BJ (cell line): ENCODE measurements at places on chromosomes 12 and 14. TPM values are rescaled to one million over a fixed set of nuclear protein-coding genes. Genes with fewer than 3 reads are reported as not detected.

- DNase-seq = no peak
Observed at GRCh38 chr14:102848830-102849525, 71.7 kb downstream of the TRAF3 start.

DNA sequence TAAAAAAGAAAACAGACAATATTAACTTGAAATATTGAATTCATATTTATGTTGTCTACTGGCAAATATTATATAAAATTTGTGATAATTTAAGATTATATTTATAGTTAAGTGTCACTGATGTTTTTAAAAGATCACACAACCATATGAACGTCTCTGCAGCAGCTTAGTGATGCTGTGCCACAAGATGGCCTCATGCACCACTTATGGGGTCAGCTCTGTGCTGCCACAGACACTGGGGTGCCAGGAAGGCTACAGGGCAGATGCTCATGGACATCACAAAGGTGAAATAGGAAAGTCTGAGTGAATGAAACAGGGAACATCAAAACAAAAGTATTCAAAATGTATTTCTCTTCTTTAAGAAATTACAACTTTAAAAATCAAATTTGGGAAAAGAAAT, 13.1 kb downstream of the ATXN3 start:
- DNase-seq = no peak

DNA sequence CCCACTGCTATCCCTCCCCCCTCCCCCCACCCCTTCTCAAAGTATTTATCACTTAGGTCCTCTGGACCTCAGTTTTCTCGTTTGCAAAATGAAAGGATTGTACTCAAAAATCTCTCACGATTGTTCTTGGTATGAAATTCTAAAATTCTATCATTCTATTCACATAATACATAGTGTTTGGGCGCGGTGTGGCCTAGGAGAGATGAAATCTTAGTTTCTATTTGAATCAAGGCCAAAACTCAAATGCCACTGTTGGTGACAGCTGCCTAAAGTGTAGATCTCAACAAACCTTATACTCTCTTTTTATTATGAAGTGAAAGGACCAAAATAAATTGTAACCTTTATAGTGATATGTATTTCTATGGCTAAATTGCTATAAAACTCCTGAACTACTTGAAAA, 23.7 kb upstream of the YAF2 start:
- no peak for DNase-seq

- no peak for DNase-seq
Observed at GRCh38 chr14:65704850-65705249, 292.3 kb downstream of the FUT8 start.

Gene NAA30
- 7.0 and 11.7 TPM in 2 replicates for polyA plus RNA-seq

Gene CNTN1
- polyA plus RNA-seq = 0.11 and 0.40 TPM in 2 replicates

Gene COCH
- polyA plus RNA-seq = 0.10 and 0.18 TPM in 2 replicates

- no peak for DNase-seq
Observed at GRCh38 chr14:78667141-78667540, 497.0 kb downstream of the NRXN3 start.

Gene TRAFD1
- polyA plus RNA-seq = 23.7 and 24.0 TPM in 2 replicates

DNA sequence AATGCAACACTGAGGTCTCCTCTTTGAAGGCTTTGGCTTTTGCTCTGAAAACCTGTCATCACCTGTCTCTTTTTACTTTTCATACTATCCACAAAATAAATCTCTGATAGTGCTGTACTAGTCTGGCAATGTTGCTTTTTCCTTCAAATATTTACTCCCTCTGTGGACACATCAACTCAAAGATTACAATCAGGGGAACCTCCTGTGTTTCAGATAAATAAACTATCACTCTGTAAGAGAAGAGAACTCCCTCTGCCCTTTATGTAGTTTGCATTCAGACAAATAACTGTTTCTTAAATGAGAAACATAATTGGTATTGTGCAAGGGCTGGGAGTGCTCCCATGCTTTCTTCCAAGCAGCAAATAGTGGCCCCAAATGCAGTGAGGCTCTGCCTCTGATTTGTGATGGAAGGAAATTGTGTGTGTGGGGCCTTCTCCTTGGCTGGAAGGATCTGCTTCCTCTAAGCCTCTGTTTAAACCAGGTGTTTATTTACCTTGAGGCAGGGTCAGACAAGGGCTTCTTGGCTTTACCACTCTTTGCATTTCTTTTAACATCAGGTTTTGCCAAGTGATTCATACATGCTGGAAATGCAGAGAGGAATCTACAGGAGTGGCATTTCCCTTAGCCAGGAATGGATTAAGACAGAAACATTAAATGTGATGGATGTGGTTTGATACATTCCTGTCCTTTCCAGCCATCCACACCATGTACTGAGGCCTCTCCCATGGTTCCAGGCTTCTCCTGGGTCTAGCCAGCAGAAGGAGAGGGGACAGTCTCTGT, 69.0 kb downstream of the AKAP6 start:
- peak; percentile 40 for DNase-seq

DNA sequence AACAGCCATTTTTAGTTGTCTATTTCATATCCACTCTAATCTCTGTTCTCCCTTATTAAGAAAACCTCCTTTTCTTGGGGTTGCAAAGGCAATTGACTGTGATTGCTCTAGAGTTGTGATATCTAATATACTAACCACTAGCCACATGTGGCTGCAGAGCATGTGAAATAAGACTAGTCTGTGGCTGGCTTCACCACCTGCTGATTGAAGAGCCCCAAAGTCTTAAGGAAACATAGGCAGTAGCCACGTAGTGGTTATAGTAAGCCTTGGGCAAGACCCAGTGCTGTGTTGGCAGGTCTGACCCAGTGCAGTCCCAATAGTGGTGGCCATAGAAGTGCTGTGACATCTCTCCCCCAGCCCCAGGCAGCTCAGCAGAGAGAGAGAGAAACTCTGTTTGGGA, 28.4 kb upstream of the ATP2B1 start:
- DNase-seq = no peak

GRCh38 chr12:52455821-52456220, 3.9 kb upstream of the KRT6B start:
- no peak for DNase-seq

- peak; percentile 93 for DNase-seq
Observed at GRCh38 chr14:55103005-55103640, 25.9 kb upstream of the LGALS3 start.

GRCh38 chr14:25846246-25846645, 751.6 kb downstream of the NOVA1 start:
- DNase-seq = no peak

DNA sequence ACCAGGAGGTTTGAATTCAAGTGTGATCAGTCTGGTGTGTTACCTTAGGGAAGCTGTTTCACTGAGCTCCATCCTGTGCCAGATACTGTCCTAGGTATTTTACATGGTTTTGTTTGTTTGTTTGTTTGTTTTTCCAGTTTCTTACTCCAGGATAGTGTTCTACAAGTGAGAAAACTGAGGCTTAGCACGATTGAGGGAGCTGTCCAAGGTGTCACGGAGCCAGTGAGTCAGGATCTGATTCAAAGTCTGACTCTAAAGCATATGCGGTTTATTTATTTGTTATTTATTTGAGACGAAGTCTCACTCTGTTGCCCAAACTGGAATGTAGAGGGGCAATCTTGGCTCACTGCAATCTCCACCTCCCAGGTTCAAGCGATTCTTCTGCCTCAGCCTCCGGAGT, 79.7 kb upstream of the GNG2 start:
- no peak for DNase-seq

Gene LRRC10
- polyA plus RNA-seq = not detected in 2 replicates

- DNase-seq = peak; percentile 26
Observed at GRCh38 chr12:39780913-39781446, 161.4 kb upstream of the ABCD2 start.

Gene CACNA1C
- polyA plus RNA-seq = 10.2 and 14.7 TPM in 2 replicates

Gene GALNT4
- polyA plus RNA-seq = 2.1 and 4.2 TPM in 2 replicates

GRCh38 chr12:12874029-12874428, 17.3 kb upstream of the GPRC5A start:
- DNase-seq = no peak

DNA sequence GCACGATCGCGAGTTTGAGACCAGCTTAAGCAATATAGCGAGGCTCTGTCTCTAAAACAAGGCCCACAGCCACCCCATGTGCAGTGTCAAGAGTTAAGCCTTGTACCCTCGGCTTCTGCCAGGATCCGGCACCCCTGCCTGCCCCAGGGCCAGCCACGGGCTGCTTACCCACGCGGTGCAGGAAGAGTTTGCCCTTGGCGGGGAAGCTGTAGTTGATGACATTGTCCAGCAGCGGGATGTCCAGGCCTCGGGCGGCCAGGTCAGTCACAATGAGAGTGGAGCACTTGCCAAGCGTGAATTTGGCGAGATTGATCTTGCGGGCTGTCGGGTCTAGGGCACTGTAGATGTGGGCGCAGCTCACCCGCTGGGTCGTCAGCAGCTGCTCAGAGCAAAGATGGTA, 13.1 kb downstream of the DDX54 start:
- DNase-seq = no peak

DNA sequence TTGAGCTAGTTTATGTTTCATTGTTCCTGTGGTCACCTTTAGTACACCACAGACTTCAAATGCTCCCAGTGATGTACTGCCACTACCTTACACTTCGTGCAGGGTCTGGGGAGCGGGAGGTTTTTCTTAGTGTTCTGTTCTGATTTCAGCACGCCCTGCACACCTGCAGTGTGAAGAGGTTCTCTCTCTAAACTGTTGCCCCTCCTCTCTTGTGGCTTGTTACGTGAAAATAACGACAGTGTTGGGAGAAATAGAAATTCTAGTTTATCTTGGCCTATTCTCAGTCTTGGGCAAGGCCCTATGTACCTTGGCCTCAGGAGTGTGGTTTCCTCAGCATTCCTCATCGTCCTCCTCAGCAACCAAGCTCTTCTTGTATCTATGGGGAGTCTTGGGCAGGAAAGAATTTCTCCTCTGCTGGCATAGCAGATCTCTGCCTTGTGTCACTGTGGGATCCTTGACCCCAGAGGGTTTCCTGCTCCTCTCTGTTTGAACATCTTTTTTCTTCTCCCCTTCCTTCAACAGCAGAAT, 48.6 kb downstream of the EIF2S3B start:
- no peak for DNase-seq

DNA sequence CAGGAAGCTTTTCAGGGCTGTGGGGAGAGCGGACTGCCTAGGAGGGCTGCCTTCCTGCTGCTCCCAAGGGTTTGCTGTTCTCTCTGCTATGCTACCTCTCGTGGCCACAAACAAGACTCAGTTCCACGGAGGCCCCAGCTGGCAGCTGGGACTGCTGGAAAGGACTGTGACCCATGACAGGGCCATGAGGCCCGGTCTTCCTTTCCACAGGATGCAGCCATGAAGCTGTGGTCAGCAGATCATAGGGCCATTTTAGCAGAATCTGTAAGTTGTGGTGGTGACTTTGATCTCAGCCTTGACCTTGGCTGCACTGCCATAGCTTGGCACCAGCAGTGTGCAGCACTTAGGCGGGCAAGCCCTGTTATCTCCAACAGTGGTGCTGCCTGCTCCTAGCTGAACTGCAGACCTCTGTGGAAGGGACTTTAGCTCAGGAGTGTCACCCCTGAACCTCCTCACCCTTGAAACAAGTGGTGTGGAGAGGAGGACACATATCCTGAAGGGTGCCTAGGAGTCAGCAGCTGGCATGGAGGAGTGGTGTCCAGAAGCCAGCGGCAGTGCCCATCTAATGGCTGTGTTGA, 12.3 kb downstream of the KRT80 start:
- no peak for DNase-seq

GRCh38 chr12:71128191-71128788, 29.5 kb downstream of the TSPAN8 start:
- no peak for DNase-seq

DNA sequence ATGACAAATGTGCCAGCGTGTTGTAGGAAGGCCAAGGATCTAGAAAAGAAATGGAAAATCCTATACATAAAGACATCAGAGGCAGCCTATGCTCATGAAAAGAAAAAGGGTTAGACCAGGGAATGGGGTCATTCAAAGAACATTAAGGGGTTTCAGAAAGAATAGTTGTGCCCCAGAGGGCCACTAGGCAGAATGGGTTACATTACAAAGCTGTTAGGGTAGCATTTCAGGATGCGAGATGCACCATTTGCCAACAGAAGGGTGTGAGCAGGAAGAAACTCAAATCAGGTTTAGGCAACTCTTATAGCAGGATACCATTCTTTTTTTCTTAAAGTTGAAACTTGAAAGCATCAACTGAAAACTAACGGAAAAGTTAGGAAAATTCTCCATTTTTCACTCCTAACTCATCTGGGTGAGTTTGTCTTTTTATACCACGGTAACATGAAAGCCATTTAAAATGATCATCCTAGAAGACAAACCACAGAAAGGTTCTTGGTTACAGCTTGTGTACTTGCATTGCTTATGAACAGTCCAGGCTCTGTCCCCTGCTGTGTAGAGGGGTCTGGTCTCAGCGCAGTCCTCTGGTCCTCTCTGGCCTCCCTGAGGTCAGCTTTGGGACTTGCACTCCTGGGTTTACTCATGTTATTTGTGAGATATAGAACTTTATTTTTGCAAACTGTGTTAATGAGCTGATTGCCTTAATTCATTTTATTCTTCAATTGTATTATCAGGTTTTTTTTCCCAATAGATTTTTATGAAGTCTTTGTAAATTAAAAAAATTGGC, 209.1 kb downstream of the DACT1 start:
- DNase-seq = no peak

Gene BLTP3B
- polyA plus RNA-seq = 11.9 and 19.3 TPM in 2 replicates

DNA sequence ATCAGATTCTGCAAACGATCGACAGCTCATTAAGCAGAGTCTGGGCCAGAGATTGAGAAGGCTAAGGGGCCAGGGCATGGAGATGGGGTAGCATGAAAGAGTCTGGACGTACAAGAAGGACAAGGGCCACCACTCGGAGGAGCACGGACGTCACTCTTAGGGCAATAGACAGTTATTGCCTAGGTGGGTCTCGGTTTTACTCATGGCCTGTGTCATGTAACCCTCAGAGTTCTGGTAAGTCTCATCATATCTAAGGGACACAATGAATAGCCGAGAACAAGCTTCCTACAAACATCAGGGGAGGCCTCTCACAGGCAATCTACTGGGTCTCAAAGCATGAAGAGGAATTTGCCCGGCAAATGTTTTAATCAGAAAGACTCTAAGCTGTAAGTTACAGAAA, 30.4 kb upstream of the ITPK1 start:
- DNase-seq = no peak
